ENCODE measurements at places on chromosomes 3 and 15. TPM values are rescaled to one million over a fixed set of nuclear protein-coding genes. Genes with fewer than 3 reads are reported as not detected.

DNA sequence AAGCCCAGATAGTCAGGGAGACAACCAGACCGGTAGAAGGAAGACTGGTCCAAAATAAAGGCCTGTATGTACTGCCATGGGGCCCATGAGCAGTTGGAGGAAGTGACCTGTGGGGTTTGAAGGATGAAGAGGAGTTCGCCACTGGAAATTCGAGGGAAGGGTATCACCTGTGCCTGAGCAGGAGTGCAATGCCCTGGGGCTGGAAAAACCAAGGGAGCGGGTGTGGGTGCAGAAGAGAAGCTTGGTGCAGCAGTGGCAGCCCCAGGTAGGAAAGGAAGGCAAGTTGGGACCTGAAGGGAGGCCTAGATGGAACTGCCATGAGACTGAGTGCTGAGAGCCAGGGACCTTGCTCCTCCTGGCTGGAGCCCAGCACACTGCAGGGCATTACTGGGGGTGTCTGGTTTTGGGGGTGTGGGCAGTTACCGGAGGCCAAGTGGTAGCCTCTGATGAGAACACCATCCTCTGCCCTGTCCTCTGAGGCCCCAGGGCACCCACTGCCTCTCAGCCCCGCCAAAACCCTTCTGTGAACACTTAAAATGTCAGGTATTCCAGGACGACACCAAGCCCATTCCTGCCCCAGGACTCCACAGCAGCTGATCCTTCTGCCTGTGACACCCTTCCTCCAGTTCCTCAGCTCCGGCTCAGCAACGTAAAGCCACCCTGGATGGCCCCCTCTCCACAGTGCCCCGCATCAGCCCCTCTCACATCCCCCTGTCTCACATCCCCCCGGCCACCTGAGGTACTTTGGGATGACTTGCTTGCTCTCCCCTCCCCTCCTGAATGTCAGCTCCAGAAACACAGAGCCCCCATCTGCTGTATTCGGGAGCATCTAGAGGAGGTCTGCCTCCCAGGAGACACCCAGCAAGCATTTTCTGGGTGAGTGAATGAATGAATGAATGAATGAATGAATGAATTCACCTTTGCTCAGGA, 42.9 kb downstream of the WNT7A start:
- no peak for DNase-seq

GRCh38 chr15:91484141-91484540, 369.4 kb upstream of the SLCO3A1 start:
- DNase-seq: no peak

WDR93 gene
- total RNA-seq: not detected

DNA sequence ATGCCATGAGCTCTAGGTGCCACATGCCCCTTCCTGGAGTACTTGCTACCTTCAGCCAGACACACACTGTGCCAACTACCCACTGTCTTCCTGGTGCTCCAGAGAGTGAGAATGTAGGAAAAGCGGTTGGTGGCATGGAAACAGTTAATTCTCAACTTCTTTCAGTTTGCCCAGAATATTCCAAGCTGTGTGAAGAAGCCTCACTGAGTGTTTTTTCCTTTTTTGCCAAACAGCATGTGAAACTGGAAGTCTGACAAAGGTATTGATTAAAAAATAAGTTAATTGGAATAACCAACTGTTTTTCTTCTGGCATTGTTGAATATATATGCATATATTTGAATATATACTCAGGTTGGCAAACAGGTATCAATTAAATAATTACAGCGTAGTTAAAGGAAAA, 52.8 kb downstream of the LRRC3B start:
- DNase-seq: no peak

TMEM212 gene
- total RNA-seq: not detected

DNA sequence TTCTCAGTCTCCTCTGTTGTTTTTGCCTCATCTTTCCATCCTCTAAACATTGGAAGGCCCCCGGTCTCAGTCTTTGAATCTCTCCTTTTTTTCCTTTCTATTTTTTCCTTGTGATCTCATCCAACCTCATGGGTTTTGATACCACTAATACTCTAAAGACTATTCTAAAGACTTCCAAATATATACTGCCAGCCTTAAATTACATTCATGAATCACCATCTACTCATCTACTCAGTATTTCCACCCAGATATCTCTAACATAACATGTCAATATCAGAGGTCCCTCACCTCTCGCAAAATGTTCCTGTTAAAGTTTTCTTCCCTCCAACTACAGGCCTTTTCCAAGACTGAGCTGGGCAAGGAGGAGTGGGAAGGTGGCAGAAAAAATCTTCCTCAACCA, 282.5 kb upstream of the TTC14 start:
- DNase-seq: no peak

KCNMB2 gene
- not detected for total RNA-seq

CHST14 gene
- total RNA-seq: 12.1 TPM

DNA sequence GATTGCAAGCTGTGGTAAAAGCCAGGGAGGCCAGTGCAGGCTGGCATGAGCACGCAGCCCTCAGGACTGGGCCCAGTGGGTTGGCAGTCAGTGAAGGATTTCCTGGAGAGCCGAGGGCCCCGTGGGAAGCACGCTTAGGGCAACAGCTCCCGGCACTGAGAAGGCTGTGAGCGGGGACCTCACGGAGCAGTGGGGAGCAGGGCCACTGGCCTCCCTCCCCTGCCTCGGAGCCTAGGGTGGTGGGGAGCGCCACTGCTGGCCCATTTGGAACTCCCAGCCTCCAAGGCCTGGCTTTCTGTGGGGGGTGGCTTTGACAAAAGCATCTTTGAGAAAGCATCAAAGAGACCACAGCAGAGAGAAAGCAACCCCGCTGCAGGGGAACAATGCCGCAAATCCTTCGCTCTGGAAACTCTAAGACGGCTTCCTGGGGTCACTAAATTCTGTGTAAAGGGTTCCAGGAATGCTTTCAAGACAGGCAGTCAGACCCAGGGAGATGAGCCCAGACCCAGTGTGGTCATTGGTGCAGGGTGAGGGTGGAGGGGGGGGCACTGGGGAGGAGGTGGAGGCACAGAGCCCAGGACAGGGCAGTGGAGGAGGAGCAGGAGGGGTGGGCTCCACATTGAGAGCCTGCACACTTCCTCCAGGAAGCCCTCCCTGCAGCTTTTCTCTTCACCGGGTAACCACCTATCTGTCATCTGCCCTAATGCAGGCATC, 9.5 kb upstream of the APBA2 start:
- DNase-seq: no peak

DNA sequence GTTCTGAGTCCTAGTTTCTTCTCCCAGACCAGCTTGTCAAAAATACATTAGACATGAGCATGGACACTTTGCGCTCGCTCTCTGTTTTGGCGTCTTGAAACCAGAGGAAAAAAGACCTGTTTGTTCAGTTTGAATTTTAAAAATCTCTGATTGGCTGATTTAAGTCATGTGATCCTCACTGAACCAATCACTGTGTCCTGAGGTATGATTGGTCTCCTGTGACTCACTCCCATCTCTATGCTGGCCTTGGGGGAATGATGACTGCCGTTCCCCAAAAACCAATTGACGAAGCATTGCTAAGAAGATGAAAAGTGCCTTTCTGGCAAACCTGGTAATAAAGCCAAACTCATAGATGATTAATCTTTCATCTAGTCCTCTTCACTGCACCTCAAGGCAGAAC, 256.5 kb downstream of the IL5RA start:
- no peak for DNase-seq

GRCh38 chr3:8982509-8982908, 19.2 kb upstream of the RAD18 start:
- DNase-seq: no peak

- no peak for DNase-seq
These were observed 50.7 kb downstream of the ROPN1B start for GRCh38 chr3:126019683-126020082.

- DNase-seq: no peak
These were observed 20.7 kb upstream of the ADAMTS9 start for GRCh38 chr3:64708456-64708855.

DNA sequence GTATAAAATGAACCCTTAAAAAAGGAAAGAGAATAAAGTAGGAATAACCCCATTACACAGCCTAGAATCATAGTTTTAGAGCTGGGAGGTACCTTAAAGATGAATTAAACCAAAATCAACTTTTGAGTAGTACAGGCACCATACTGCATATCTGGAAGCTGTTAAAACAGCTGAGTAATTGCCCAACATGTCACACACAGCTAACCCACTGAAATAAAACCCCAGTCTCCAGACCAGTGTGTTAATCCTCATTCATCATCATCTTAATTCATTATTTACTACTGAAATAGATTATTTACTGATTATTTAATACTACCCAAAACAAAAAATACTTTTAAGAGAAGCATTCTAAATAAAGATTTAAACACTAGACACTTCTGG, 52.8 kb downstream of the GPR160 start:
- no peak for DNase-seq

SPTBN5 gene
- 0.02 TPM for total RNA-seq

- DNase-seq: no peak
These were observed 28.8 kb upstream of the TRIM59 start for GRCh38 chr3:160478338-160478737.

GRCh38 chr15:74614744-74615507, 710 bp upstream of the CLK3 start:
- DNase-seq: peak; percentile 92

VWA5B2 gene
- 0.04 TPM for total RNA-seq

ROBO1 gene
- total RNA-seq: 0.22 TPM

GRCh38 chr15:46450810-46451182, 816.0 kb downstream of the SQOR start:
- no peak for DNase-seq

- no peak for DNase-seq
These were observed 98.0 kb downstream of the KCNAB1 start for GRCh38 chr3:156218353-156218744.

DNA sequence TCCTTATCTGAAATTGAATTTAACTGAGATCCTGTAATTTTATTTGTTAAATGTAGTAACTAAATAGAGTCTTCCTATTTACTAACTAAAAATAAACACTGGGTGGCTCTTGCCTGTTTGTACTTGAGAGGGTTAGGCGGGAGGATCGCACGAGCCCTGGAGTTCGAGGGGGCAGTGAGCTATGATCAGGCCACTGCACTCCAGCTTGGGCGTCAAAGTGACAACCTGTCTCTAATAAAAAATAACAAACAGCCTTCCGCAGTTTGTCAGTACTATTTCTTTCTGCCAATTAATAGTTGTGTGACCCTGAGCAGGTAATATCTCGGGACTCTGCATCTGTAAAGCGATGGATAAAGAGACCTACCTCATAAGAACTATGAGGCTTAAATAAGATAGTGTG, 768 bp upstream of the PDE12 start:
- no peak for DNase-seq

DNA sequence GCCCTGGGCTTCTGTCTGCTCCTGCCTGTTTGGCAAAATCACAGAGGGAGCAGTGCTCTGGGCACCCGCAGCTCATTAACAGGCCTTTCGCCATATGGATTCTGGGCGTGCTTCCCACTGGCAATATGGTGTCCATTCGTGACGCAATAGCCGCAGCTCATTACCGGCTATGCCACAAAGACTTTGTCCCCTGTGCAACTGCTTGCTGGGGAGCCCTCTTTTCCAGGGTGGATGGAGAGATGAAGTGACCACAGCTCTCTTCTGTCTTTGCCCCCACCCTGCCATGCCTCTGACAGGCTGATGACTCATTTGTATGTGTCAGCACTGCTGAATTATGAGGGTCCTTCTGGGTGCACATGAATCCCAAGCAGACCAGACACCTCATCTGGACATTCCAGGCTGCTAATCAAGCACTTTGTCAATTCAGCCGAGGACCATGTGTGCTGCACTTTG, 214.3 kb upstream of the FEZF2 start:
- no peak for DNase-seq

DGKG gene
- not detected for total RNA-seq

DNA sequence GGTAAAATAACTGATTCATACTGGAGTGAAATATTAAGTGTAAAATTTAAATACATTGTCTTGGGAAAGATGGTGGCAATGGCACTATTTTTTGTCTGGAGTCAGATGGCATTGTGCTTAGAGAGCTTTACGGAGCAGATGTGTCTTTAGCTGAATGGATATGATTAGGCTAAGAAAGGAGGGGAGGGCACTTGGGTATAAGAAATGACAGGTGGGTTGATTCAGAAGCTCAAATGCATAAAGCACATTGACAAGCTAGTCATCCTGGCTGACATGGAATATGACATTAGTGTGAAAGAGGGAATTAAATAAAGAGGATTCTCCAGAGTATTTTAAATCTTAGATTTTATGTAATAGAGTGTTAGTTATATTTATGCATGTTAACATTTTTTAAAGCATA, 570.1 kb upstream of the CBLB start:
- no peak for DNase-seq

GRCh38 chr3:57582474-57583168, 14.5 kb downstream of the ARF4 start:
- no peak for DNase-seq

- no peak for DNase-seq
These were observed 481.4 kb upstream of the THBS1 start for GRCh38 chr15:39099524-39099923.

DNA sequence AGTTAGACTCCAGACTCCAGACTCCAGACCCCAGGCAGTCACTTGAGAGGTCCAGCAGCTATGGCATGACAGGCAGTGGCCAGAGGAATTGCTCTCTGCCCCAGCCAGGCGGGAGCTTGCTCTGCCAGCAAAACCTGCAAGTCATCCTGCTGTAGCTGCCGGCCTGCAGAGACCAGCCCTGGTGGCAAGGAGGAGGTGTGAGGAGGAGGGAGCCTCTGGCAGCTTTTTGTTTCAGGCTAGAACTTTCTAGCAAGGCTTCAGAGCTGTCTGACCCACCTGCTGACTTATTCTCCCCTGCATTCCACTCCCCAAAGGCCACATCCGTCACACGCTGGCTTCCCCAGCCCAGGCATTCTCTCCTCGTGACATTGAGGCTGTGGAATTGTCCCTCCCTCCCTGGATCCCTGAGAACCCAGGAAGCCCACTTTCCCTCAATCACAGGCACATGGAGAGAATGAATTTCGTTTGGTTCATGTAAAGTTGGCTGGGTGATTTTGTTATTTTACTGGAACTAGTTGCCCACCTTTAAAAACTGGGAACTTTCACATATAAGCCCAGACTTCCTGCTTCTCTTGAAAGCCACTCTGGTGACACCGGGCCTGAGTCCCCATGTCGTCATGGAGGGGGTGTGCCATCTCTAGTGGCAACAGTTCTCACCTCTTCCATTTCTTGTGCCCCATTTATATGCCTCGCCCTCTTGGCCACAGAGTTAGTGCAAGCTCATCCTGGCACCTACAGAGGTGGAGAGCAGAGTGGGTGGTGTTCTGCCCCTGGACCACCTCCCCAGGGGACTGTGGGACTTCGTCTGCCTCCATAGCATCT, 82.7 kb downstream of the ABHD5 start:
- DNase-seq: peak; percentile 50

STRA6 gene
- 0.38 TPM for total RNA-seq

- no peak for DNase-seq
These were observed 407.3 kb downstream of the GBE1 start for GRCh38 chr3:81354119-81354518.

TIGIT gene
- 0.11 TPM for total RNA-seq

TPRG1 gene
- not detected for total RNA-seq

DNA sequence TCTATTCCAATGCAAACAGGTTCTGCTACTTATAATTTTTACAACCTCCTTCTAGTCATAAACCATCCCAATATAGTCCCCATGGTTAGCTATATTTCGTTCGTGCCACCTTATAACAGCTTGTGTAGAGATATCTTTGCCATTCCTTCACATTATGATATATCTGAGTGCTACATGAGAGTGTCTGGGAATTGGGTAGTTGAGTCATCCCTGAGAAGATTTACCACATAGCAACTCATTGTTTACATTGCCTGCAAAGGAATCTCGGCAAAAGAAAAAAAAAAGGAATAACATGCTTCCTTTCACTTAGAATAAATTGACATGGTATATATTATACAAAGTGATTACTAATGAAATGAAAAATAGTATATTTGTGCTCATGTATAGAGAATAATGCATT, 86.0 kb upstream of the VGLL3 start:
- DNase-seq: no peak

GRCh38 chr3:77320514-77320913, 280.6 kb downstream of the ROBO2 start:
- DNase-seq: peak; percentile 43
